Stimulated activated naive CD8-positive, alpha-beta T cell treated with anti-CD3 and anti-CD28 coated beads, Interleukin-15, amount 100 ng/mL, for 72 hours (primary cell): ENCODE measurements at places on chromosomes 12 and 14.

- no peak for DNase-seq
Measured at GRCh38 chr14:73295198-73295796, 58.0 kb downstream of the PAPLN start.

- DNase-seq = no peak
Measured at GRCh38 chr12:63400318-63400717, 249.3 kb upstream of the AVPR1A start.

DNA sequence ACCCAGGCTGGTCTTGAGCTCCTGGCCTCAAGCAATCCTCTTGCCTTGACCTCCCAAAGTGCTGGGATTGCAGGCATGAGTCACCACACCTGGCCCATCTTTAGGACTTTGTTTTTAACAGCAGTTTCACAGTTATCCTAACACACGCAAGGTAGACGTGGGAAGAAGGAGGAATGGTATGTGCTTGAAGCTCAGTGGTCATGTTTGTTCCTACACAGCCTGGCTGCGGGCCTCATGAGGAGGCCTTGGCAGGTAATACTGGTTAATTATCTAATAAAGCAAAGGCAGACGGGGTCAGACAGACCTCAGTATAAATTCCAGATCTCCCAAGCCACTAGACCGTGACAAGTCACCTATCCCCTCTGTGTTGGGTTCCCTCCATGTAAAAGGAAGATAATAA lies 271.8 kb downstream of the PCNX1 start:
- DNase-seq = no peak

GRCh38 chr14:70416725-70417349 lies at the start of gene SYNJ2BP:
Gene SYNJ2BP, minus strand, starts transcription at chr14:70417090. Its CDS starts 127 bp downstream, at chr14:70416963.
- DNase-seq = peak; percentile 32

GRCh38 chr12:96521895-96522682 lies 32.7 kb downstream of the CFAP54 start:
- no peak for DNase-seq

DNA sequence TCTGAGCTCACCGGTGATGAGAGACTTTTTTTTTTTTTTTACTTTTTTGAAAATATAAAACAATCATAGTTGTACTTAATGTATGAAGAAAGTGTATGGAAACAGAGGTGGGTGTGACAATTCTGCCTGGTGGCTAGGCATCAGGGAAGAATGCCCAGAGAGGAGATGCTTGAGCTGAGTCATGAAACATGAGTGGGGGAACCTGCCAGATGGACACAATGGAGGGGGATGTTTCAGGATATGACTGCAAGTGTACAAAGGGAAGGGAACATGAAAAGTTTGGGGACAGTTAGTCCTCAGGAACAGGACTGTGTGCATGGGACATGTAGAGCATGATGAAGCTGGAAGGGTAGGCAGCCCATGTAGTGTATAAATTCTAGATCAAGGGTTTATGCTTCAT lies 274.2 kb upstream of the E2F7 start:
- DNase-seq = no peak

DNA sequence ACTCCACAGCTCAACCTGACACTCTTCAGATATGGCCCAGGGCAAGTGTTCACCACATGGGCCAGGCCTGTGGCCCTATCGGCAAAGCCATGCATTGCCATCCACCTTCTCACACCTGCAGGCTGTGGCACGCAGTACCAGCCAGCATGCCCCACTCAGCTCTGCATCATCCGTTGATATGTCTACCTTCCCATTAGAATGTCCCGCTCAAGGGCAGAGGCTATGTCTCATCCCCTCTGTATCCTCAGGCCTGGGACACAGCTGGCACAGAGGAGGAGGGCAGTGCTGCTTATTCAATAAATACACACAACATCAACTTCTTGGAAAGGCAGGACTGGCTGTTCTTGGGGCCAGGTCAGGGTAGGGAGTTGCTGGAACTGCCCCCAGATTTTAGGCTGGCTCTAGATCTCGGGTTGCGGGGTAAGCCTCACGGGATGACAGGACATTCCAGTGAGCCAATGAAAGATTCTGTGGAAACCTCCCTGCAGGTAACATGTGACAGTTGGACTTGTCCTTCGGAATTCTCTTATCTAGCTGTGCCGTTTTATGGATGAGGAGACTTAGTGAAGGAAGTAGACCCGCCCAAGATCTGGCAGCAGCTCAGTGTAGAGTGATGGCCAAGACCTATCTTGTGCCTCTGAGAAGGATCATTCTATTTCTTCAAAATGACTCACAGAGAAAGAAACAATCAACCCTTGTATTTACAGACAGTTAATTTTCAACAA lies 25.6 kb downstream of the SYNE3 start:
- DNase-seq = no peak

- DNase-seq = no peak
Measured at GRCh38 chr14:61997161-61997560, 234.9 kb downstream of the SNAPC1 start.

DNA sequence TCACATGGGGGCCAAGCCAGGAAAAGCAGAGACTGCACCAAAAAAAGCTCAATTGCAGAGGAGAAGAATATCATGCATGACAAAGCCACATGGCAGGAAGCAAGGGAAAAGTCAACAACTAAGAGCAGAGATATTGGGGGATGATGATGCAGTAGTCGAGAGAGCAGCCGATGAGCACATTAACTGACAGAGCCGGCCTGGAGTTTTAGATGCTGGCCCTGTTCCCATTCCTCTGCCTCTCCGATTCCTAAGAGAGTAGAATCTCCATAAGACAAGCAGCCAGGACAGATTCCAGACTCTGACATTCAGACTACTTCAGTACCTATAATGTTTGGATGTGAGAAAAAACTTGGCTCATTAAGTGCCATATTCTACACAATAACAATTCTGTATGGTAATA lies 155.9 kb downstream of the KCNH5 start:
- DNase-seq = no peak

DNA sequence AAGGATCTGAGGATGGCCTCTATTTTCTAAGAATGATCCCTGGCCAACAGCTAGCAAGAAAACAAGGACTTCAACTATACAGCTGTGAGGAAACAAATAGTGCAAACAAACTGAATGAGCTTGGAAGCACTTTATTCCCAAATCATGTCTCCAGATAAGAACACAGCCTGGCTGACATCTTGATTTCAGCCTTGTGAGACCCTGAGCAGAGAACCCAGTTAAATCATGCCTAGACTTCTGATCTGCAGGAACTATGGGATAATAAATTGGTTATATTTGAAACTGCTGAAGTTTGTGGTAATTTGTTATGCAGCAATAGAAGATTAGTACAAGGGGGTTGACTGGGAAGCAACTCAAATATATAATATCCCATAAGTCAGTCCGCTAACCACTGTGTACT lies 183.9 kb upstream of the BMP4 start:
- DNase-seq = no peak

DNA sequence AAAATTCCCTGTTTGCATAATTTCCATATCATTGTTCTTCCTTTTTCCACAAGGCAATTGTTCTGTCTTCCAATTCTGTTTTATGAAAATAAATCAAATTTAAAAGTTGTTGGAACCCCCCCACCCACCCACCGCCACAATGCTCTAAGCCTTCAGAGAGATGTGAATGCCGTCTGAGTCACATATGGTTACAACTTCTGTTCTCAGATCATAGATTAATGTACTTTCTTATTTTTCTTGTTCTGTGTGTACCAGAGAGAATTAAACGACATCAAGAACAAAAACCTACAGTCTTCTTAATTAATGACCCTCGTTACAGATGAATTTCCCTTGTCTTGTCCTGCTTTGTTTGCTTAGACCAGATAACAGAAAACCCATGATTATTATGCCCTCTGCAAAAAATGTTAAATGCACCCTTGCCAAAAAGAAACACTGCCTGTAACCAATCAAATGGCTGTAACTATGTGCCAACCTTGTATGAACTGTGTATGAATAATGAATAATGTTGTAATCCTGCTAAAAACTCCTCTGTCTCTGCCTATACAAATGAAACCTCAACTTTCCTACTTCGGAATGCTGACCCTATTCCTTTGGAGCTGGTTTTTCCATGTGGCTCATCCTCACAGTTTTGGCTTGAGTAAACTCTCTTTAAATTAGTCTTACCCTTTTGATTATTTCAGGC lies 14.0 kb downstream of the OR6S1 start:
- no peak for DNase-seq

DNA sequence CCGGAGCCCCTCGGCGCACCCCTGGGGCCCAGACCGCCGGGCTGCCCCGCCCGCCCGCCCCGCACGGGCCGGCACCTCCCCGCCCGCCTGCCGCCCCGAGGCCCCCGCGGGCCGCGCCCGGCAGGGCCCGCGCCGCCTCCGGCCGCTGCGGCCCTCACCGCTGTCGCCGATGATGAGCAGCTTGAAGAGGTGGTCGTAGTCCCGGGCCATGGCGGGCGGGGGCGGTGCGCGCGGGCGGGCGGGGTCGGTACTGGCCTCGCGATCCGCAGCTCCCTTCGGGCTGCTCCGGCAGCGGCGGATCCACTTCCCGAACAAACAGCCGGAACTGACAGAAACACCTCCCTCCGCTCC lies at the start of gene RAB35:
TSS of gene RAB35 (minus strand) at position 313 of the 351 bp plus-strand sequence. CDS start at position 210, 103 bp downstream.
- no peak for DNase-seq

DNA sequence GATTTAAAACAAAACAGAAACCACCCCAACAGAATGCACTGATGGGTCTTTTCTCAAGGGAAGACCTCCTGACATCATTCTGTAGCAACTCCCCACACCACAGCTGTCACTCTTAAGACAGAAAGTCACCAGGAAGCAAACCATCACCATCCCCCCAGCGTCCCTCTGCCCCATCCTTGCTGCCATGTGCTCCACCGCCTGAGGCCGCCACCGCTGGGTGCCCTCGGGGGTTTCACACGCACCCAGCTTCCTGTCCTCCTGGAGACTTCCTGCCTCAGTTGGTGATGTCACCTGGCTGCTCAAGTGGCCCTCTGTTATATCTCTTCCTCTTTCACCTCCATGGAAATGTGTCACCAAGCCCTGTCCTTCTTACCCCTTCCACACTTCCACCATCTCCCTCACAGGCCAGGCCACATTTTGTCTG lies 71.4 kb upstream of the GPR68 start:
- peak; percentile 96 for DNase-seq

GRCh38 chr12:27280412-27280811 lies 36.3 kb downstream of the STK38L start:
- no peak for DNase-seq

DNA sequence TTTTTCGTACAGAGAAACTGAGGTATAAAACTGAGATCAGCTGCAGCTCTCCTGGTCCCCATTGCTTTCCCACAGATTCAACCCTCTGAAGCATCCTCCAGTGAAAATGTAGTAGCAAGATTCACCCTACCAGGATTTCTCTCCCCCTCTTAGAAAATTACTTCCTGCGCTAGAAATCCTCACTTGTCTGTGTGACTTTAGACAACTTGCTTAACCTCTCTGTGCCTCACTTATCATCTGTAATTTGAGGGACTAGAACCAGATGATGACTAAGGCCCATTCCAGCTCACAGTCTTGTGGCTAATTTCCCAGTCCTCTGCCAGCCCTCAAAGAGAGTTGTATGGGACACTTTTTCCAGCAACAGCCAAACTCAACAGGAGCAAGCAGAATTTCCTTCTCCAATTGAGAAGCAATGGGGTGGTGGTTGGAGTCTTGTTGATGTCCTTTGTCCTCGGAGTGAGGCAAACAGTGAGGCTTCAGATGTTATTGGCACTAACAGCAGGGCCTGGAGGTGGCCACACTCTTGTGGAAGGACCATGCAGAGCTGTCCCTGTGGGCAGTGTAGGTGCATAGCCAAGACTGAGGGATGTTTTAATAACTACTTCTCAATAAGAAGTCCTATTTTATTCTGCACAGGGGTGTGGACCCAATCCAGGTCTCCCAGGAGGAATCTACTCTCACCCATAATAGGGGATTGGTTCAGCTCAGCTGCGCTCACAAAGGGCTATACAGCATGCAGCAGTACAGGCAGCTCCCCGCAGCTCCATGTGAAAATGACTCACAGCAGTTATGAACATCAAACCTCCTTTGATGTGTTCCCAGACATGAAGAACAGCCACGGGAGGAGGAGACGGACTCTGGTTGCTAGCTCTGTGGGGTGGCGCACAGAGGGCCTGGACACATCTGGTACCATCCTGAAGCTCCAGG lies 200.1 kb downstream of the DAD1 start:
- DNase-seq = no peak

- no peak for DNase-seq
Measured at GRCh38 chr12:109098183-109098604, 797 bp downstream of the UNG start.

GRCh38 chr14:77917491-77918201 lies 117.7 kb downstream of the ADCK1 start:
- DNase-seq = no peak

- DNase-seq = no peak
Measured at GRCh38 chr12:123519141-123520001, 14.1 kb downstream of the RILPL1 start.

GRCh38 chr12:5966486-5967095 lies 21.5 kb upstream of the ANO2 start:
- no peak for DNase-seq

DNA sequence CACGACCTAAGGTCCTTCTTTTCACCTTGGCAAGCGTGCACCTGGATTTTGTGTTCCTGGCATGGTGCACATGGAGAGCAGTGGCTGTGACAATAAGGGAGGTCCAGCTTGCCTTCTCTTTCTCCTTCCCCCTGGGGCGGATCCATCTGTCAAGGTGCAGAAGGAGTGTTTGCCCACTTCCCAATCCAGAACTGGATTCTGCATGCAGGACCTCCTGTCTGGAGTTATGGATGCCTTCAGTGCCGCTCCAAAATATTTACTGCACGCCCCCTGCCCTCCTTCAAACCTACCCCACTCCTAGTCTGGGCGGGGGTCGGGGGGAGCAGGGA lies 192.7 kb downstream of the DPF3 start:
- no peak for DNase-seq

DNA sequence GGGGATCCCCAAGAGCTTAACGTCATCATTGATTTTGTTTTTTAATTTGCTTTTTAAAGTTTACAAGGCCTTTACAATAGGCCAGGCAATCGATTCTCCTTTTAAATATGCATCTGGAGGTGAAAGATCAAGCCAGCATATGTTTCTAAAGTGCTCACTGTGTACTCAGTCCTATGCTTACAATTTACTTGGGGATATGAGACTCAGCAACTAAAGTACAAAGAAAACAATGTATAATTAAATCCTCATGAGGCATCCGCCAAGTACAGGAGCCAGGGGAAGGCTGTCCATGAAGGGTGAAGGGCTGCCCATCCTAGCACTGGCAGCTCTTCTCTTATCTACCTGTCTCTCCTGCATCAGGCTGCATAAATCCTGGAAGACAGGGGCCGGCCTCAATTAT lies 11.8 kb downstream of the CCDC92 start:
- no peak for DNase-seq
